Spinal cord (tissue), 10 donors: ENCODE measurements at places on chromosomes 2 and 18. TPM values are rescaled to one million over a fixed set of nuclear protein-coding genes. Genes with fewer than 3 reads are reported as not detected.

Gene PDCD1
- total RNA-seq = 0.20 TPM

Gene ACMSD
- total RNA-seq = not detected

Gene POLR1A
- 11.1 TPM for total RNA-seq

Gene CLEC4F
- total RNA-seq = not detected

Gene GAD1
- 60.9 TPM for total RNA-seq

Gene PKDCC
- total RNA-seq = 55.9 TPM

Gene PSMA8
- total RNA-seq = 0.20 TPM

Gene GKN2
- not detected for total RNA-seq

Gene REG3A
- total RNA-seq = not detected

Gene ARHGAP15
- total RNA-seq = 15.4 TPM

Gene STPG4
- not detected for total RNA-seq

Gene TFCP2L1
- total RNA-seq = 0.30 TPM

Gene TMBIM1
- 49.9 TPM for total RNA-seq

Gene ZC3H15
- 74.0 TPM for total RNA-seq

Gene UGT1A4
- total RNA-seq = not detected

Gene SERPINB13
- total RNA-seq = not detected

DNA sequence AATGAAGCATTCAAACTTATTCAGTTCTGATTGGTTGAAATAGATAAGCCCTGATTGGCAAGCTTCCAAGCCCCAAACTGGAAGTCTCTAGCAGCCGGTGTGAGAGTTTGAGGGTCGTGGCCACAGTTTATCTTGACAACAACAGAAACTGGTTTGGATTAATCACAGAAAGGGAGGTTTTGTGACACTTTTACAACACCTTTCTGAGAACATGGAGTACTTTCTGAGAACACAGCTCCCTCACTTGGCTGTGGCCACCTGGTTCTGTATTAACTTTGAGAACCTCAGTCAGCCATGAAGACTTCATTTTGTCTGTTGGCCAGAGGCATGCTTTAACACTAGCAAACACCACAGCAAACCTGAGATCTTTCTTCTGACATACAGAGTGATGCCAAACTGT is 280.7 kb upstream of the VWC2L start:
- H3K4me3 ChIP-seq = no peak overlapping the region
- no peak overlapping the region for H3K27ac ChIP-seq
- no peaks in the 10 kb centered on the region for H3K27me3 ChIP-seq
- no peak for DNase-seq
- no peaks in the 10 kb centered on the region for H3K36me3 ChIP-seq

DNA sequence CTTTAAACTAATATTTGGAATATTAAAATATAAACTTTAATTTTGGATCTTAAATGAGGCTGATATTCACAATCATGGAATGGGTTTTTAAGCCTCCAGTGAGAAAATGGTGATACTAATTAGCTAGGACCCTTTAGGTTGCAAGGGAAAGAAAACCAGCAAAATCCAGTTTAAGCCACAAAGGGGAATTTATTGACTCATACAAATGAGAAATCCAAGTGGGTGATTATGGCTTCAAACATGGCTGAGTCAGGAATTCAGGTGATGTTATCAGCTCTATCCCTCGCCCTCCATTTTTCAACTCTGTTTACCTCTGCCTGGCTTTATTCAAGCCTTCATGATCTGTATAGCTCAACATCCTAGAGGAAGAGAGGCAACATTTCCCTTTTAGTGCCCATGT is 75.3 kb upstream of the DLX2 start:
- H3K36me3 ChIP-seq = no peaks in the 10 kb centered on the region
- H3K4me1 ChIP-seq = no peaks in the 10 kb centered on the region
- peaks cover 2% of the 10 kb centered on the region for H3K27me3 ChIP-seq

GRCh38 chr18:72783530-72783929 is 84.3 kb downstream of the NETO1 start:
- H3K27me3 ChIP-seq = no peaks in the 10 kb centered on the region
- no peak overlapping the region for H3K27ac ChIP-seq
- no peak overlapping the region for H3K4me3 ChIP-seq

DNA sequence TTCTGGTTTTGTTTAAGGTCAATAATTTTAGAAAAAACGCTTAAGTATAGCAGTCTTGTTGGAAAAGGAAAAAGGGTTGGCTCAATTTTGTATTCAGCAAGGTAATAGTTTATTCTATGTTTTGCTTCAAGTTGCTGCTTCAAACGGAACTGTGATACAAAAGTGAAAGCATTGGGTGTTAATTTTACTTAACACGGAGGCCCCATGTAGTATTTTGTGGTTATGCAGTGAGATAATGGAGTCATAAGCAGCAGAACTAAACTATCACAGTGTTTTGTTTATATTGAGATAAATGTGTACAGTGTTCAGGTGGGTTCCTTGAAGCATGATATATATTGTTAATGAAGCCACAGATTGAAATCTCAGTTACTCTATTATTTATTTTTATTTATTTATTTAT is 67.0 kb upstream of the LYPD6B start:
- H3K4me1 ChIP-seq = peaks cover 7% of the 10 kb centered on the region
- no peak for DNase-seq
- H3K27me3 ChIP-seq = no peaks in the 10 kb centered on the region
- peaks cover 3% of the 10 kb centered on the region for H3K36me3 ChIP-seq

GRCh38 chr2:184154438-184154837 is 443.9 kb upstream of the ZNF804A start:
- no peak overlapping the region for H3K4me3 ChIP-seq
- H3K27me3 ChIP-seq = no peaks in the 10 kb centered on the region
- H3K27ac ChIP-seq = no peak overlapping the region
- no peaks in the 10 kb centered on the region for H3K36me3 ChIP-seq
- H3K4me1 ChIP-seq = no peaks in the 10 kb centered on the region
- DNase-seq = no peak

DNA sequence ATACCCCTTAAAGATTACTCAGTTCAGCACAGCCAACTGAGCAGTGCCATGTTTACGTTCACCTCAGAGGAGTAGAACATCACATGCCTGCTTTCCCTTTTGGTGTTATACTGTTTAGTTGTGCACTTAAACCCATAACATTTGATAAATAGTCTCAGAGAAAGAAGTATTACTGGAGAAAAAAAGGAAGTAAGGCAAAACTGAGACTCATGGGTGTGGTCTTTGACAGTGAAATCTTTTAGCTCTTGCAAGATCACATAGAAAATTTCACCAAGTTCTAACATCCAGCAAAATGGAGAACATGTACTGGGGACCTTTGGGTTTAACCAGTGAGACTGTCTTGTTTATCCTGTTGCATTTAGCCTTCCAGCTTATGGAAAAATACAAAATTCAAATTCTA is 5.6 kb downstream of the TANK start:
- DNase-seq = no peak
- no peak overlapping the region for H3K27ac ChIP-seq
- no peaks in the 10 kb centered on the region for H3K4me1 ChIP-seq
- peaks cover 2% of the 10 kb centered on the region for H3K36me3 ChIP-seq
- no peak overlapping the region for H3K4me3 ChIP-seq

- H3K36me3 ChIP-seq = no peaks in the 10 kb centered on the region
- H3K27me3 ChIP-seq = no peaks in the 10 kb centered on the region
- DNase-seq = no peak
- H3K4me1 ChIP-seq = no peaks in the 10 kb centered on the region
- H3K27ac ChIP-seq = no peak overlapping the region
- no peak overlapping the region for H3K4me3 ChIP-seq
Measured at GRCh38 chr2:189601043-189601442, 20.5 kb upstream of the SLC40A1 start.

DNA sequence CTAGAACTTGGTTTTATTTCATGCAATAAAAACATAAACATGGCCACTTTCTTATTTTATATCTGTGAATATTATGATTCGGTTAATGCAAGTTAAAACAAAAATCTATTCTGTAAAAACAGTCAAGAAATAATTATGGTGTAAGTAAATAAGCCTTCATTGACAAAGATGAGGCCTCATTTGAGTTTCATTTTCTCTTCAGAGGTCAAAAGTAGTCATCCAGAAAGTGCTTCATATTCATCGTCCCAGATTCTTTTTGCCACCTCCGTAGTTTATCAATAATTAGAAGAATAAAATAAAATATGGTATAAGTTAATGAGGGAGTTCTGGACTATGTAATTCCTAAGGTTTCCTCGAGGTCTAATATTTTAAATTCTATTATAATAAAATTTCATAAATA is 19.4 kb upstream of the HNRNPA3 start:
- H3K4me1 ChIP-seq = no peaks in the 10 kb centered on the region
- H3K4me3 ChIP-seq = no peak overlapping the region
- no peaks in the 10 kb centered on the region for H3K36me3 ChIP-seq
- DNase-seq = no peak
- no peaks in the 10 kb centered on the region for H3K27me3 ChIP-seq
- no peak overlapping the region for H3K27ac ChIP-seq

GRCh38 chr2:142710336-142710735 is 167.1 kb upstream of the KYNU start:
- DNase-seq = no peak
- no peak overlapping the region for H3K27ac ChIP-seq
- H3K4me1 ChIP-seq = no peaks in the 10 kb centered on the region
- H3K4me3 ChIP-seq = no peak overlapping the region
- no peaks in the 10 kb centered on the region for H3K36me3 ChIP-seq

- no peaks in the 10 kb centered on the region for H3K4me1 ChIP-seq
- H3K27ac ChIP-seq = no peak overlapping the region
- no peak overlapping the region for H3K4me3 ChIP-seq
- DNase-seq = no peak
- H3K27me3 ChIP-seq = no peaks in the 10 kb centered on the region
Measured at GRCh38 chr2:67455219-67456142, 58.3 kb downstream of the ETAA1 start.

- no peak overlapping the region for H3K27ac ChIP-seq
- H3K4me1 ChIP-seq = no peaks in the 10 kb centered on the region
- no peaks in the 10 kb centered on the region for H3K27me3 ChIP-seq
- no peak for DNase-seq
- H3K4me3 ChIP-seq = no peak overlapping the region
Measured at GRCh38 chr2:112154246-112155117, 16.3 kb downstream of the FBLN7 start.

GRCh38 chr18:3998698-3999333 is 456.3 kb downstream of the DLGAP1 start:
- H3K27ac ChIP-seq = no peak overlapping the region
- DNase-seq = no peak
- no peaks in the 10 kb centered on the region for H3K4me1 ChIP-seq
- no peak overlapping the region for H3K4me3 ChIP-seq

DNA sequence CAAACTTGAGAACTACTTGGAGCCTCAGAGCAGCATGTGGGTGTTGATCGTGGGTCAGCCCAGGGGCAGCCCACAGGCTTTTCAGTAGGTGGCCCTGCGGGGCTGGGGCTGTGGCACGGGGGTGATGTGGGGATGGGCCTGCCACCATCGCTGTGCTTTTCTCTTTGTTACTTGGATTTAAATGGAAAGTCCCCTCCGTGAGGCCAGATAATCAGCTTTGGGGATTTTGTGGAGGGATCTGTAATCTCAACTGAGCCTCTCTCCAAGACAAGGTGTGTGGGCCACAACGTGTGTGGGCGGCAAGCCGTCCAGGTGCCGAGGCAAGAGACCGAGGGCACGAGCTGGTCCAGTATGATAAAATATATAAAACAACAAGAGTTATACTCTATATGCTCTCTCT is 16.7 kb downstream of the COLEC11 start:
- peaks cover 18% of the 10 kb centered on the region for H3K4me1 ChIP-seq
- no peaks in the 10 kb centered on the region for H3K36me3 ChIP-seq
- no peak overlapping the region for H3K27ac ChIP-seq
- no peak overlapping the region for H3K4me3 ChIP-seq
- no peak for DNase-seq

DNA sequence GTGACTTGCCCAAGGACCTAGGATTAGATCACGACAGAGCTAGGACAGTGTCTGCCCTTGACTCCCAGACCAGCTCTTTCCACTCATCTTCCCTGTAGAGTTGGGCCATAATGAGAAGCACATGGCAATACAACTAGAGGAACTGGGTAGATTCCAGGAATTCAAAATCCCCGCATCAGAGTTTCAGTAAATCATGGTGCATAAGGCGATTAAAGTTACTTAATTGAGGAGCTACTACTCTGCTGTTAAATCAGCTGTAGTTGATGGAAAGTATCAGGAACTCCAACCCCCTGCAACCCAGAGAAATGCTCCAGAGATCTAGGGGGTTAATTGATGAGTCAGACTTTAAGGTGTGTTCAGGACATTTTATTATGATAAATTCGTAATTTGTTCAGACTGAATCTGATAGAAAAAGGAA is 5.7 kb downstream of the ANTXR1 start:
- no peaks in the 10 kb centered on the region for H3K36me3 ChIP-seq
- no peak overlapping the region for H3K4me3 ChIP-seq

- peak; percentile 90 for DNase-seq
- peaks cover 70% of the 10 kb centered on the region for H3K27me3 ChIP-seq
- H3K4me1 ChIP-seq = peaks cover 34% of the 10 kb centered on the region
- H3K4me3 ChIP-seq = peak overlapping the region; percentile 6
Measured at GRCh38 chr2:44955593-44956392, 14.3 kb downstream of the SIX3 start.

GRCh38 chr2:119477113-119477505 is 45.5 kb downstream of the TMEM37 start:
- no peak for DNase-seq
- peaks cover 17% of the 10 kb centered on the region for H3K4me1 ChIP-seq
- no peak overlapping the region for H3K4me3 ChIP-seq
- H3K27me3 ChIP-seq = peaks cover 2% of the 10 kb centered on the region

- no peaks in the 10 kb centered on the region for H3K4me1 ChIP-seq
- DNase-seq = no peak
Measured at GRCh38 chr18:44805176-44805575, 124.5 kb downstream of the SETBP1 start.

DNA sequence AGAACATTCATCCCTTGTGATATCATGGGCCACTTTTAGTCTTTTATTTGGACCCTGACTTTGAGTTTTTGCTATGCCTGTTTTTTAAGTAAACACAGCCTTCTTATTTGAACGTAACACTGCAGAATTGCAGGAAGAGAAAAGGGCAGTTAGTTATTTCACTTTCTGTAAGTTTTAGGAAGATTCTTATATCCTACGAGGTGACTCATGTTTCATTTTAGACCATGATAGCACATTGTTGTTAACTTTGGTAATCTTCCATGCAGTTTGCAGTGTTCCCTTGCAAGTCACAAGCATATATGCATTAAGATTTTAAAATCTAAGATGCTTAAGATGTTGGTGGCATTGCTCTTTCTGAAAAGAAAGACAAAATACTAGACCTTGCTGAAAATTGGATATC is 128.6 kb upstream of the EPC2 start:
- H3K36me3 ChIP-seq = peaks cover 3% of the 10 kb centered on the region
- H3K27ac ChIP-seq = no peak overlapping the region
- no peak for DNase-seq
- H3K4me1 ChIP-seq = no peaks in the 10 kb centered on the region
- H3K4me3 ChIP-seq = no peak overlapping the region

DNA sequence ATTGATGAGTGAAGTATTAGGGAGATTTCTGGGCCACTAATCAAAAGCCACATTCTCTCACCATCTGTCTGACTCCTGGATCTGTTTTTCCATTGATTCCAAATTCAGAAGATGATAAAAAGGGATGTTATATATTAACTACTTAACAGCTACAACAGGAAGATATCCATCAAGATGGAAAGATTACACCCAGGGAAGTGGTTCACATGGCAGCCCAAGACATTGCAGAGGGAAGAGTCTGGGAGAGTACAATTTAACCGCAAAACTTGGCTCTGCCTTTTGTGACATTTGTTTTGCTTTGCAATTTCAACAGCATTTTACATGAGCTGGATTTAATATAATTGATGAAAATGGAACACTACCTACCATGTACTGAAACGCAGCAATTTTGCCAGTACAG is 22.5 kb upstream of the TCF4 start:
- no peaks in the 10 kb centered on the region for H3K36me3 ChIP-seq
- no peaks in the 10 kb centered on the region for H3K4me1 ChIP-seq
- H3K27me3 ChIP-seq = no peaks in the 10 kb centered on the region
- no peak overlapping the region for H3K27ac ChIP-seq
